Astrocyte (in vitro differentiated cells and primary cell): ENCODE measurements at places on chromosomes 11 and 22.

GRCh38 chr11:128715691-128716561 is 22.1 kb downstream of the FLI1 start:
- DNase-seq = peak; percentile 94

DNA sequence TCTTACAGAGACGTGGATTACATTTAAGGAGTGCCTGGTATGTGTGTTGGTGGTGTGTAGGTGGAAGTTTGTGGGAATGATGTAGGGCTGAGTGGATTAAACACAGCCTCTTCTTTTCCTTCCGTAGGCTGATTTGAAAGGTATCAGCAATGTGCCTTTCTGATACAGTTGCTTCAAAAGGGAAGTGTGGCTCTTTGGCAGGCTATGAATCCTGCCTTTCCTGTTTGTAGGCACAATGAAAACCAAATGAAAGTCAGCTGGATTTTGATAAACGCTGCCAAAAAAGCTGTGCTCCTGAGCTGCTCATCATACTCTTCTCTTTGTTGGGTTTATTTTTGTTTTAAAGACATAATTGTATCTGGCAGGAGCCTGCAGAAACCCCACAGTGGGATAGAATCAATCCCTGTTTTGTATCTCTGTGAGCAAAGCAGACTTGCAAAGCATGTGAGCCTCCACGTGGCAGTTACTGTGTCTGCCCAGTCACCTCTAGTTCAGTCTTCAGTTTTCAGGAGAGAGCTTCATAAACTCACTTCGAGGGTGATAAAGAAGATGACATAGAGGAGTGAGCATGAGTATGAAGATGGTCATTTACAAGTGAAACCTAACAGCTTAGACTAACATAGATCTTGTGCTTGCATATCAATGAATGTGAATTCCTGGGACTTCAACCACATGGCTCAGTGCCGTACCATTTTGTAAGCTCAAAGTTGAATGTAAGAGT is 655.7 kb upstream of the KIRREL3 start:
- peak; percentile 20 for DNase-seq

DNA sequence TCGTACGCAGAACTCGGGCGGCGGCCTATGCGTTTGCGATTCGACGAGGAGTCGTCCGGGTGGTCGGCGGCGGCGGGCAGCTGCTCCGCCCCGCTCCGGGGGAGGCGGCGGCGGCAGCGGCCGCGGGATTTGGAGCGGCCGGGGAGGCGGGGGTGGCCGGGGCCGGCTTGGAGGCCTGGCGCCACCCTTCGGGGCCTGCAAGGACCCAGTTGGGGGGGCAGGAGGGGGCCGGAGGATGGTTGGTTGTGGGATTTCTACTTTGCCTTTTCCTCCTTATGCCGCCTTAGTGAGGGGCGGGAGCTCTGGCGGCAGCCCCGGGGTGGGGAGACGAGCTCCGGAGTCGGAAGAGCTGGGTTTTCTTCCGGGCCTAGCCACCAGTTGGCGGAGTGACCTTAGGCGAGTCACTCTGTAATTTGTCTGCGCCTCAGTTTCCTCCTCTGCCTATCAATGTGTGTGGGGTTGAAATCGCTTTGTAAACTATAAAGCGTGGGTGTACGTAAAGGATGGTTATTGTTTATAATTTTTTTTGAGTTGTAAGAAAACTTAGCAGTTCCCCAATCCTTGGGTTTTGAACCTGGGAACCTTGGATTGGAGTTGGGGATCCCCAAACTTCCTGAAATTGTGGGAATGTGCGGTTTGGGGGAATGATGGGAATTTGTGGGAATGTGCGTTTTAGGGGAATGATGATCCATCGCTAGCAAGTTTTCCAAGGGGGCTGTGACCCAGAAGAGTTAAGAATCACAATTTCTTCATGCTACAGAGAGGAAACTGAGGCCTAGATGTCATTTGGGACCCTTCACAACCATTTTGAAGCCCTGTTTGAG is 679 bp downstream of the TUG1 start:
- DNase-seq = peak; percentile 31

- peak; percentile 43 for DNase-seq
These were observed at the start of gene SCARF2 for GRCh38 chr22:20437613-20438426. Gene SCARF2 (minus strand): TSS chr22:20437825. CDS start chr22:20437754, 71 bp downstream.

DNA sequence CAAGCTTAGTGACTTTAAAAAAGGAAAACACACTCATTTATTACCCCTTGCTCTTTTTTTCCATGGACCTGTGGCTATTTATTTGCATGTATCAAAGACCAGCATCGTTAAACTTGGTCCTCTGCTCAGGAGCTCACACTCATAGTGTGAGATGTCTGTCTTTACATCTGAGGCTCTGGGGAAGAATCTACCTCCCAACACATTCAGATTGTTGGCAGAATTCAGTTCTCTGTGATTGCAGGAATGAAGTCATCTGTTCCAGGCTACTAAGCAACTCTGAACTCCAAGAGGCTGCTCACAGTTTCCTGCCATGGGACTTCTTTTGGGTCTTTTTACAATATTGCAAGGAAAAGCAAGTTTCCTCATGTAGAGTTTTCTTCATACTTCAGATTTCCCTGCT is 138.8 kb downstream of the LRRC4C start:
- no peak for DNase-seq

- no peak for DNase-seq
These were observed 14.9 kb upstream of the ADA2 start for GRCh38 chr22:17234144-17234623.

DNA sequence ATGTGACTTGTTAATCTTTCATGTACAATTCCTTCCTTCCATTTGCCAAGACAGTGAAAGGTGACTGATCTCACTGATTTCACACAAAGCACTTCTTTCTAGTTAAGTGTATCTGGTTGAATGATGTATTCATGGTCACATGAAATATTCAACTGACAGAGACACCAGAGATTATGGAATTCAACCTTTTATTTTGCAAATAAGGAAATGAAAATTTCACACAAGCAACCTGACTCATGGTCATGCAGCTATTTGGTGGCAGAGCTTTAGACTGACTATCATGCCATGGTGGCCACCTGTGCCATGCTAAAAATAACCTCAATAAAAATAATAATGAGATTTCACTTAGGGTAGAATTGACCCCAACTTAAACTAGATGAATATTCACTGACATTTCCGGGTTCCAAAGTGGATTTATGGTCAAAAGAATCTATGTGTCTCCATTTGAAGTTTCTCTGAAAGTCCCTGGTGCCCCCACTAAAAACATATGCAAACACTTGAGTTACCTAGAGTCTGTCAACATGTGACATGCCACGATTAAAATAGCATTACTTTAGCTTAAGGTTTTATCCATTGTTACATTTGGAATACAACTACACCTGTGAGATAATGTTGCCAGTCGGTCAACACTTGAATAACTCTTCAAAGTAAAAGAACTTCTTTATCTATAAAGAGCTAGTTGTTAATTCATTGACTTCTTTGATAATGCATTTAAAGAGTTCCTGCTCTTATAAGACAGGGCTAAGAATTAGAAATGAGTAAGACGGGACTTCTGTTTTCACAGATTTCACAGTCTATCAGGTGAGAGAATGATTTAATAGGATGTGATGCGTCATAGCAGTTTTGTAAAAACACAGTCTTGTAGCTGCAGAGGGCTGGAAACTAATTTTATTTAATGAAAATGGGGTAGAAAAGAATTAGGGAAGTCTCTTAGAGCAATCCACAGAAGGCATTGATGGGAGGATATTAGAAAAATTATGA is 94.6 kb upstream of the OR9G4 start:
- DNase-seq = no peak

- DNase-seq = no peak
These were observed 2.7 kb downstream of the PPFIBP2 start for GRCh38 chr11:7516475-7516874.

GRCh38 chr22:23856721-23857605 is 712 bp upstream of the SLC2A11 start:
- DNase-seq = peak; percentile 54

DNA sequence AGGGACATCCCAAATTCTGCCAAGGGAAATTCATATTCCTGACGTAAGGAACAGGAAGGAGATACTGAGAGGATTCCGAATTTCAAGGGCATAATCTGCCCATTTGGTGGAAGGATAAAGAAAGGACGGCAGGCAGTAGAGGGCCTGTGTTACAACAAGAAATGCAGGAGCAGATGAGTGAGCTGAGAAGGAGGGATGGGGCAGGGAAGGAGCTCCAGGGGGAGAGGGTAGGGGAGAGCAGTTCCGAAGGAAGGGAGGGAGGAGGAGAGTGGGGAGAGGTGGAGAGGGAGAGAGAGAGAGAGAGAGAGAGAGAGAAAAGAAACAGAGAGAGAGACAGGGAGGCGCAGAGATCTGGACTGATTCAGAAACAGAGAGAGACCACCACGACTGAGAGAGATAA is 843 bp downstream of the OPCML start:
- no peak for DNase-seq

GRCh38 chr11:104594228-104594958 is 303.9 kb downstream of the CASP12 start:
- DNase-seq = no peak

- DNase-seq = no peak
These were observed 18.4 kb upstream of the PDE2A start for GRCh38 chr11:72692498-72693237.

- DNase-seq = no peak
These were observed 26.6 kb downstream of the HPS5 start for GRCh38 chr11:18295316-18295715.

DNA sequence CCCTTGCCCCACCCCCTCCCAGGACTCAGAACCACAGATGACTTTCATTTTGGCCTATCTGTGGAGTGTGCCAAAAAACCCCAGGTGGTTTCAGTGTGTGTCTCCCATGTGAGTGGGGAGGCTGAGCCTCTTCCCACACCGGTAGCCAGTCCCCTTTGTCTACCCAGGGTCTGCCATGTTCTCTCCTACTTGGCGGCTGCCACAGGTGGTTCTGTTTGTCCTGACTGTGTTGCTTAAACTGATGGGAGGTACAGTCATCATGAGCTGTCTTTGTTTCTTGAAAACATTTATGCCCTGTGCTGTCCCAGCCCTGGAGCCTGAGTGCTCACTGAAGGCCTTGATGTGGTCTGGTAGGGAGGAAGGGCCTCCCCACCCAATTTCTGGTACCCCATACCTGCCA is 39.7 kb upstream of the SUSD2 start:
- no peak for DNase-seq
